Activated T-cell treated with anti-CD3 and anti-CD28 coated beads, Interleukin-2, amount 50 U/mL, for 48 hours (primary cell): ENCODE measurements at places on chromosomes 3 and 15.

GRCh38 chr15:51750792-51751696 lies at the start of gene TMOD2:
Gene TMOD2 (plus strand): TSS chr15:51751597. CDS start chr15:51766442, 14,845 bp downstream.
- peak; percentile 73 for DNase-seq

- no peak for DNase-seq
Measured at GRCh38 chr15:74311734-74312444, 55.6 kb downstream of the CYP11A1 start.

DNA sequence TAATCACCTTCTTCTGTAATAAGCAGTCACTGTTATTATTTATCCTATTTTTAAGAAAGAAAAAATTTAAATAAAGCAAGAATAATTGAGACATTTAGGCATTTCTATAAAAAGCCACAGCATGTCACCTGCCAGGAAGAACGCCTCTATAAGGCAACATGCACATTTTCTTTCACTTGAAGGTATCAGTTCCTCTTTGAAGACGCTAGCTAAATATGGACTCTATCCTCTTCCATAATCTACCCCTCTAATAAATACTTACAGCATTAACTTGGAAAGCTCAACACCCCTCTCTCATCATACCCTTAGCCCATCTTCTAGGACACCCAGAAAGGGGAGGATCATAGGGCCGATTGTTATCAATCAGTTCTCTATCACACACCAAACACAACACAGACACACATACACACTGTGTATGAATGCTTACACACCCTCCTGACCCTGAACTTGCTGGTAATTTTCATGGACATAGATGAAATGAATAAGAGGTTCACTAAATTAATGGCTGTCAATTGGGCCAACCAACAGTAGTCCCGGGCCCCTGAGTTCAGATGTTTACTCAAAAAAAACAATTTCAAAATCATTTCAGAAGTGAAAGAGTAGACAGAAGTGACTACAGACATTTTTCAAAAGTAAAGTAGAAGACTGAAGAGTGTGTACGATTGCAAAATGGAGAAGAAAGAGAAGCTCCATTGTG lies 102.5 kb downstream of the ZMAT3 start:
- no peak for DNase-seq

GRCh38 chr15:57218826-57219576 lies 157.3 kb upstream of the CGNL1 start:
- DNase-seq = no peak

GRCh38 chr15:75069301-75069925 lies 46.0 kb downstream of the PPCDC start:
- no peak for DNase-seq
